AG04449 (cell line): ENCODE measurements at places on chromosomes 4 and X.
A peak's percentile ranks its signal among the peaks of the same experiment; 100 is the strongest.

DNA sequence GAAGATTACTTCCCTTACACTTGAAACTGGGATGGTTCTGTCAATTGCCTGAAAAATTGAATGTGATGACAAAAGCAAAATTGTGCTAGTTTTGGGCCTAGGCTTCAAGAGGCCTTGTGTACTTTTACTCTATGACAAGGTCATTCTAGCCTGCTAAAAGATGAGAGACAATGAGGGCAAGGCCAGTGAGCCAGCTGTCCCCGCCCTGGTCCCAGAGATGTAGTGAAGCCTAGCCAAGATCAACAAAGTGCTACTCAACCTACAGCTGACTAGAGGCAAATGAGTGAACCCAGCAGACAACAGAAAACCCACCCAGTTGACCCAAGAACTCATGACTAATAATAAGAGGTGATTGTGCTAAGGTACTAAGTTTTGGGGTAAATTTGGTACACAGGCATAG lies 248.7 kb downstream of the IL15 start:
- DNase-seq, result no peak

DNA sequence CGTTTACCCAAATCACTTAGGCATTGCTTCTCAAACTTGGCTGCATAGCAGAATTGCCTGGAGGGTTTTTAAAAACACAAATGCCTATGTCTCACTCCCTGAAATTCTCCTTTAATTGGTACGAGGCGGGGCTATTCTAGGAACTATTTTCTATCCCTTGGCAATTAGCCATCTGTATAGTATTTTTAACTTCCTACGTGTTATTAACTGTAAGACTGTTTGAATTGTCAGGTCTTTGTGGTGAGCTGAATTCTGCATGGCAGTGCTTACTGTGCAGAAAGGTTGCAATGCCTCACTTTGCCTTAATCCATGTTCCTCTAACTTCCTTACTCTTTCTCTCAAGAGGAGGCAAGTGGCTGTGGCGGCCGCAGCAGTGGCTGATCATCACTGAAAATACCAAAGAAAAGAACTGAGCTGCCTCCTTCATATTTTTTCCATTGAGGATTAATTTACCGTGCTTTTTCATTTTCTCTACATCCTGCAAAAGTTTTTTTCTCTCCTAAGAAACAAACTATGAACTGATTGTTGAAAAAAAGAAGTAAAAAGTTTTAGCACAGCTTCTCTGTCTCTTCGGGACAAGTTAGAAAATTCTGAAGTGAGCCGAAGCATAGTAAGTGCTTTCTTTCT lies at the start of gene SHROOM3:
Gene SHROOM3, plus strand, starts transcription at position 329 of the 627 bp plus-strand sequence. CDS start 824 bp downstream, outside the sequence.
- no peak for DNase-seq

- DNase-seq, result no peak
These were observed 20.9 kb upstream of the DUSP9 start for GRCh38 chrX:153626025-153626633.

GRCh38 chr4:23438764-23439163 lies 451.1 kb downstream of the PPARGC1A start:
- no peak for DNase-seq

- no peak for DNase-seq
These were observed 1785.9 kb downstream of the PCDH7 start for GRCh38 chr4:32506067-32506466.

DNA sequence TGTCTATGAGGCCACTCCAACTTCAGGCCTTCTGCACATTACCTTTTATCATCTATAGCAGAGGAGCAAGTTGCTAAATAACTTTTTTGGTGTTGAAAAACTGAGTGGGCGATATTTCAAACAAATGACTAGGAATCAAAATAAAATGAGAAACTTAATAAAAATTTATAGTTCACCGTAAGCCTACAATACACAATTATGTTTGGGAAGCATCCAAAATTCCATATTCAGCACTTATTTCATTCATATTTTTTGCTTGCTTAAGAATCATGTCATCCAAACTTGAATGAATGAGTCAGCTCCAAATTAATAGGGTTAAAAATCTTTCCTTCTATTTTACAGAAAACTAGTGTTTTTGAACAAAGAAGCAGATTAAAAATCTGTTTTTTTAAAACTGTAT lies 119.1 kb downstream of the SH3RF1 start:
- DNase-seq, result peak; percentile 14

GRCh38 chrX:132094164-132094563 lies 33.7 kb downstream of the FRMD7 start:
- DNase-seq, result no peak

GRCh38 chr4:15078682-15079642 lies 76.7 kb downstream of the CPEB2 start:
- no peak for DNase-seq

DNA sequence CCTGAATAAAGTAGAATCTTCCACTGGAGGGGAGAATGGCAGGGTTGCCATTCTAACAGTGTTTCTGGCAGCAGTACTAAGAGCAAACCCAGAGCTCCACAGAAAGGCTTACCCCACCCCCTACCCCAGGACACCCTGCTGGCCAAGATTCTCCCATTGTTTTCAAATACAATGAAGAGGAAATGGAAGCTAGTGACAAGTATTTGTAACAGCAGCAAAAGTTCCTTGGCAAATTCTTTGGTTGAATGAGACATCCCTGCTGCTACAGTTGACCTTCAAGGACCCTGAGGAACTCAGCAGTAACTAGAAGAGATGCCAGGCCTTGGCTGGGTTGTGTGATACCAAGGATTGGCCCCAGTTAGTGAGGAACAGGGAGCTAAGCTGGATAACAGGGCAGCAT lies 124.2 kb upstream of the DGKK start:
- DNase-seq, result no peak

GRCh38 chr4:100516225-100516624 lies 1.6 kb downstream of the EMCN start:
- no peak for DNase-seq

GRCh38 chrX:148784137-148784536 lies 283.7 kb downstream of the AFF2 start:
- no peak for DNase-seq

DNA sequence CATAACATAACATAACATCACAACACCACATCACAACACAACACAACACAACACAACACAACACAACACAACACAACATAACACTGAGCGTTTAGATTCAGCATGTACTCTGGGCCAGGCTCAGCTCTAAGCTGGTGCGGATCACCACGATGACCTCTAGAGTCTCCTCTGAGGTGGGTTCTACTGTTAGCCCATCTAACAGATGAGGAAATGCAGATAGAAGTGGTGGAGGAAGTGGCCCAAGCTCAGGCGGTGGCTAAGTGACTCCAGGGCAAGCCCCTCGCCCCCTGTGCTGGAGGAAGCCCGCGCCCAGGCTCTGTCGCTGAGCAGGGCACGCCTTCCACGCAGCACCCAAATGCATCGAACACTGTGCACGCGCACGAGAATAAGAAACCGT lies 45.3 kb upstream of the CDKN2AIP start:
- DNase-seq, result no peak

DNA sequence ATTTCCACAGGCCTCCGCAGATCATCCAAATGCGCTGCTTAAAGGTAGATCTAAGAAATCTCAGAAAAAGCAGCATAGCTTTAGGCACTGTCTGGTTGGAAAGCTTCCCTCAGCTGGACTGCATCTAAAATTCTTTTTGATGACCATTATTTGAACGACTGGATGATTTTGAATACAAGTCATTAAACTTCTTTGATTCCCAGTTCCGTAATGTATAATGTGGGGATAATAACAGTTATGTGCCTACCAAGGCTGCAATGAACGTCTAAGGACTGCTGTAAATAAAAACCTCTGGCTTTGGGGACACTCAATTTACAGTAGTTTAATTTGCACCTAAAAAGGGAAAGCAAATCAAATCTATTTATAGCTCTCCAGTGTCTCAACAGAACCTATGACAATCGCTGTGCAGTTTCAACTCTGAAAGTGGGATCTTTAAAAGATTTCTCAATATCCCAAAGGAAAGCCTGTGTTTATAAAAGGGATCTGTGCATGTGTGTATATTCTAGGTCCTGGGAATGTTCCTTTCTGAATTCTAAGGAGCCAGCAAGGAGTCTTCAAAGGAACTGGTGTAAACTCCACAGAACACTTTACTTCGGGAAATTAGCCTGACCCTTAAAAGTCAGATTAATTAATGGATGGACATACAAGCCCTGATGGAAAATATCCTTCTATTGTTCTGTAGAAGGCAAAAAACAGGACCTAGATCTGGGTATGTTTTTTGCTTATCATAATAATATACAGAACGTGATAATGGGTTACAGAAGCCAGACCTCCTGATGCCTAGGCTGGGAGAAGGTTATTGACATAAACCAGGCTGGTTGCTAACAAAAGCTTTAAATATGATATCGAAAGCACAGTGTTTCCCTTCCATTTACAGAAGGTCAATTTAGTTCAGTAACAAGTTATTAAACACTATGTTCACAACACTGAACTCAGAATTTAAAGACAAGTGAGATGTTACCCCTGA lies 53.4 kb downstream of the AFAP1 start:
- no peak for DNase-seq

- DNase-seq, result no peak
These were observed 267.4 kb downstream of the ANK2 start for GRCh38 chr4:113316879-113317278.
